Hematopoietic multipotent progenitor cell treated with erythropoietin and hydrocortisone succinate and interleukin-3 and kit ligand, for 6 days (in vitro differentiated cells): ENCODE measurements at places on chromosomes 16 and 17.

DNA sequence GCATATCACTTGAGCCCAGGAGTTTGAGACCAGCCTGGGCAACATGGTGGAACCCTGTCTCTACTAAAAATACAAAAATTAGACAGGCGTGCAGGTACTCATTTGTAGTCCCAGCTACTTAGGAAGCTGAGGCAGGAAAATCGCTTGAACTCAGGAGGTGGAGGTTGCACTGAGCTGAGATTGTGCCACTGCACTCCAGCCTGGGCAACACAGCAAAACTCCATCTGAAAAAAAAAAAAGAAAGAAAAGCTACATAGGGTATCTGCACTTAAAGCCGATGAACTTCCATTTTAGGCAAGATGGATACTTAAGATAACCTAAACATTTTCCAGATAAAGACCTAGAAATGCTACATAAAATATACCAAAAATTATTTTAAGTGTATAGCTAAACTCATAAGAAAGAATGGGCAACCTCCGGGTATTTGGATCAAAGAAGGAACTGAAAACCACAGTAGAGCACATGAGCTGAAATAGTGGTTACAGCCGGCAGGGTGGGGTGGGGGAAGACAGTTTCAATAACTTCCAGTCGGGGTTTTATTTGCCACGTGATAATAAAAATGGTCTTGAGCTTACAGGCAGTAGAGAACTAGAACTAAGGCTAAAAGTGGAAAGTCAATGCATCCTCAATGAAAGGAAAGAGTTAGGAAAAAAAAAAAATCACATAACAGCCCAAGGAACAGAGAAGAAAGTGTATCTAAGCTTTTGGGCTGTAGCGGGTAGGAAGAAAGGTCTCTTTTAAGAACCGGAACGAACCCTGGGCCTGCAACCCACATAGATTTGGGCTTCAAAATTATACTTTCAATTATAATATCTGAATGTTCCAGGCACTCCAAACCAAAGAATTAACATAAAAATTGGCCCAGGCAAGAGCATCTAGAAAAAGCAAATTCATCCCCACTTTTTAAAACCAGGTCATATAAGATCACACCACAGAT lies 53.1 kb downstream of the CFDP1 start:
- peak; percentile 84 for DNase-seq

DNA sequence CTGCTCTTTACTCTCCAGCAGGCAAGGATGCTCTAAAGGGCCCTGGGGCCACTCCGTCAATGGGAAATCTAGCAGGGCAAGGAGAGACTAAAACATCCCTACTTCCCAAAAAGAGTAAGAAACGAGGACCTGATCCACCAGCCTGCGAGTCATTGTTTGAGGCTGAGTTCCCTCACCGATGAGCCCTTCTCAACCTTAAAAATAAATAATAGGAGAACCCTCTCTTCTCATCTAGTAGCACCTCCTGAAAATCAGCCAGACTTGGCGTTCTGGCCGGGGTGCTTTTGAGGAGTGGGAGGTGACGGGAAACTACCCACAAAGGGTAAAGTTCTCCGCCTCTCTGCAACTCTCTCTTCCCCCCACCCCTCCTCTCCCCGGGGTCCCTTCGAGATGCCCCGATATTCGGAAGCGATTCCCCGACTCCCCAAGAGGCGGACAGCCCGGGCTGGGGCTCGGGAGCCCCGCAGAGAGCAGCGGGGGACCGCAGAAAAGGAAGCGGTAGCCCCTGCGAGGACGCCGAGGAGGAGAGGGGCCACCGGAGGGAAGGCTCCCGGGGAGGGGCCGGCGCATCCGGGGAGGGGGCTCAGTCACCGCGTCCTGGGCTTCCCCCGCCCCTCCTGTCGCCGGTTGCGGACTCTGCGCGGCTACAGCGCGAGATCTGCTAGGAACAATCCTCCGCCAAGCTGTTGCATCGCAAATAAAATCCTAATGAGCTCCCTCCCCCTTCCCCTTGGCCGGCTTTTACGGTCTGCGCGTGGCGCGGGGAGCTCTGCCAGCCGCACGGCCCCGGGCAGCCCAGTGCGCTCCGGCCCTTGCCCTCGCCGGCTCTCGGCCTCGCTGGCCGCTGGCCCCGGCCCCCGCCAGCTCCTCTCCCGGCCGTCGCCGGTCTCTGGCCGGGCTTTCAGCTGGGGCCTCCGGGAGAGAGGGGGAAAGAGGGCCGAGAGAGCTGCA lies 1.3 kb downstream of the HOXB9 start:
- no peak for DNase-seq

DNA sequence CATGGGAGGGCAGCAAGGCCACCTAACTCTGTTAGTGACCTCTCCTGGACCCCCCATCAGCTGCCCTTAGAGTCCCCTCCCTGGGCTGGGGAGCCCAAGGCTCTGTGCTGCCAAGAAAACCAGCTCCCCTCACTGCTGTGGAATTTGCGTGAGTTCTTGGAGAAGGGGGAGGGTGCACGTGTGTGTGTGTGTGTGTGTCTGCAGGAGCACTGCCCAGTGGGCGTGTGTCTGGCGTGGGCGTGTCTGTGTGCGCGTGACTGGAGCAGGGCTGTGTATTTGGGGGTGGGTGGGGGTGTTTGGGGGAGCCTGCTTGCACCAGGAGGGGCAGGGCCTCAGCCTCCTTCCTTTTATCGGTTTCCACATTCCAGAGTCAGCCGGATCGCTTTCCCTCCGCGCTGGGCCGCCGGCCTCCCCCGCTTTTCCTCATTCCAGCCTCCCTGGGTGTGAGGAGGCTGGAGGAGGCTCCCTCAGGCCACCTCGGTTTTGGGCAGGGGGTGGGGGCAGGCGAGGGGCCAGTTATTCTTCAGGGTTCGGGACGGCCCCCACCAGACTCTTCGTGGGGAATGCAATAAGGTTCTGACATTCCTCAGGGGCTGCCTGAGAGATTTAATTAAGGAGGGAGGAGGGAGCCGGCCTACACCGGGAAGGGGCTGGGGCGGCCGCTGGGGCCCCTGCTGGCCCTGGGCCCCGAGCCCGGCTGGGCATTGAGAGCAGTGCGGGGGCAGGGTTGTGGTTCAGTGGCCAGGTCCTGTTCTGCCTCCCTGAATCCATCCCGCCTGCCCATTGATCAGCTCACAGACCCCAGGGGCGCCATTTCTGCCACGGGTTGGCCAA lies 2.5 kb downstream of the VASN start:
- DNase-seq = peak; percentile 58

- no peak for DNase-seq
Measured at GRCh38 chr17:9272501-9273200, 251.3 kb downstream of the NTN1 start.

- DNase-seq = peak; percentile 82
Measured at GRCh38 chr17:49365667-49366066, 3.6 kb upstream of the ZNF652 start.

- DNase-seq = peak; percentile 76
Measured at GRCh38 chr16:50747207-50747956, 5.5 kb downstream of the CYLD start.

DNA sequence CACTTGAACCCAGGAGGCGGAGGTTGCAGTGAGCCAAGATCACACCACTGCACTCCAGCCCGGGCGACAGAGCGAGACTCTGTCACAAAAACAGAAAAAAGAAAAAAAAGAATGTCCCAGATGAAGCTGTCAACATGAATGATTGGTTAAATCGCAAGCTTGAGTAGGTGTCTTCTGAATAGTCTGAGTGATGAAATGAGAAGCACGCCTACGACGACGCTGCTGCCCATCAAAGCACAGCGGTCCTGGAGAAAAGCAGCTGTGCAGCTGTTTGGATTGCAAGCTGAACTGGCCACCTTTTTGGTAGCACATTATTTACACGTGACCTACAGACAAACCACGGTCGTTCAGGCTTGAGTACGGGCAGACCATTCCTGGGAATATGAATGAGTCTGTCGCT lies 12.5 kb downstream of the ADCY9 start:
- DNase-seq = no peak

DNA sequence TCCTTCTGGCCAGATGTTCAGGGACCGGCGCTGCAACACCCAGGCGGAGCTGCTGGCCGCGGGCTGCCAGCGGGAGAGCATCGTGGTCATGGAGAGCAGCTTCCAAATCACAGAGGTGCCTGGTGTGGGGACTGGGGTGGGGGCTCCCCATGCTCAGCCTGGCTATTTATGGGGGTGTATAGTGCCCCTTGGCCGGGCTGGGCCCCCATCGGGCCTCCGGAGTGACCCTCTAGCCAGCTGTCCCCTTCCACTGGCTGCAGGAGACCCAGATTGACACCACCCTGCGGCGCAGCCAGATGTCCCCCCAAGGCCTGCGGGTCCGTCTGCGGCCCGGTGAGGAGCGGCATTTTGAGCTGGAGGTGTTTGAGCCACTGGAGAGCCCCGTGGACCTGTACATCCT lies 6.1 kb downstream of the ITGB4 start:
- no peak for DNase-seq

DNA sequence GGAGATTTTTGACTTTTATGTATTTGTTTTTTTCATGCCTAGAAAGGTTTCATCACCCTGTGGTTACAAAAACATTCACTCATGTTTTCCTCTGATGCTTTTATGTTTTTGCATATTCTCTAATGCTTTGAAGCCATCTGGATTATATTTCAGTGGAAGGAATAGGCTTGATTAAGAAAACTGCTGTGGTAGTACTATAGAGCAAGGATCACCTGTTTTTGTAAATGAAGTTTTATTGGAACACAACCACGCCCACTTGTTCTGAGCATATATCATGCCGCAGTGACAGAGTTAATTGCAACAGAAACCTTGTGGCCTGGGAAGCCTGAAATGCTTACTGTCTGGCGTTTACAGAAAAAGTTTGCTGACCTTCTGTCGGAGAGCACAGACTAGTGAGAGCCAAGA lies 11.5 kb downstream of the COX10 start:
- DNase-seq = no peak

- peak; percentile 84 for DNase-seq
Measured at GRCh38 chr17:6421700-6422604, 13.0 kb downstream of the AIPL1 start.

- no peak for DNase-seq
Measured at GRCh38 chr17:63498626-63499195, 21.9 kb downstream of the ACE start.

DNA sequence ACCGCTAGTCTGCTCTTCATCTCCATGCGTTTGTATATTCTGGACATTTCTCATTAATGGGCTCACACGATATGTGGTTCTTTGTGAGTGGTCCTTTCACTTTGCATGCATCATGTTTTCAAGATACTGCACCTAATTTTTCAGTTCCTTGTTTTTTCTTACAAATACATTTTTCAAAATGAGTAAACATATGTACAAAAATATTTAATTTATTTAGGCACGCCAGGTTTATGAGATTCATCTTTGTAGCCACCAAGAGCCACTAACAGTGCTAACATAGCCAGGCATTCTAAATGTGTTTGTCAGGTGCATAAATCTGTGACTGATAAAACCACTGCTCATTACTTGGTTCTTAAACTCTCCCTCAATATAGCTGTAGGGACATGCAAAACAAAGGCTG lies 375.3 kb downstream of the WWOX start:
- DNase-seq = no peak

GRCh38 chr16:17557949-17558348 lies 87.2 kb upstream of the XYLT1 start:
- no peak for DNase-seq
